ENCODE measurements at places on chromosomes 13 and 19.
A peak's percentile ranks its signal among the peaks of the same experiment; 100 is the strongest.

DNA sequence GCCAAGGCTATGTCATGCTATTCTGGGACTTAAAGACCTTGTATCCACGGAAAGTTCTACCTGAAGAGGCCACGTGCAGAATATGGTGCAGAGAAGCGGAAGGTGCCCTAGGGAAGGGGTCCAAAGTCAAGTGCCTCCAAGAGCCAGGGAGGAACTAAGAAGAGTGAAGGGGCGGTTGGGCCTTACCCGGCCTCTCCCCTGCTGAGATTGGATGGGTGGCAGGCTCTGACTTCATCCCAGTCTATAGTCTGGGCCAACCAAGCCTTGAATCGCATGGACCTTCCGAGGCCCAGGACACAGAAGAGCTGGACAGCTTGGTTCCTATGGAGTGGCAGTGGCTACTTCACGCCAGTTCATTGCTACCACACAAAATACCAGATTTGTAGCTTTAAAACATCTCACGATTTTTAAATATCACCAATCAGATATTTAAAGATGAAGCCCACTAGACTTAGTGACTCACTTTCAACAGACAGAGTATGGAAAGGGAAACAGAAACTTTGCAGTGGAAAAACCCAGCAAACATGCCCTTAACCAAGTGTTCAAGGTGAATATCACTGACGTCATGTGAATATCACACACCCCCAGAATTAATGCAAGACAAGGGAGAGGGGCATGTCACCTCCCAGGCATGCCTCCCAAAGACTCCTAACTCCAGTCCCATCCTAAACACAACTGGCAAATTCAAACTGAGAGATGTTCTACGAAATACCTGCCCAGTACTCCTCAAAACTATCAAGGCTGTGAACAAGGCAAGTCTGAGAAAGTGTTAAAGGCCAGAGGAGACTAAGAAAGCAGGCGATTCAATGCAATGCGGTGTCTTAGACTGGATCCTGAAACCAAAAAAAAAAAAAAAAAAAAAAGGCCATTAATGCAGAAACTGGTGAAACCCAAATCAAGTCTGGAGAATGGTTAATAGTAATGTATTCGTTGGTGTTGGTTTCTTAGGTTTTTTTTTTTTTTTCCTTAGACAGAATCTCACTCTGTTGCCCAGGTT is 10.2 kb downstream of the C19orf12 start:
- no peak for DNase-seq

DNA sequence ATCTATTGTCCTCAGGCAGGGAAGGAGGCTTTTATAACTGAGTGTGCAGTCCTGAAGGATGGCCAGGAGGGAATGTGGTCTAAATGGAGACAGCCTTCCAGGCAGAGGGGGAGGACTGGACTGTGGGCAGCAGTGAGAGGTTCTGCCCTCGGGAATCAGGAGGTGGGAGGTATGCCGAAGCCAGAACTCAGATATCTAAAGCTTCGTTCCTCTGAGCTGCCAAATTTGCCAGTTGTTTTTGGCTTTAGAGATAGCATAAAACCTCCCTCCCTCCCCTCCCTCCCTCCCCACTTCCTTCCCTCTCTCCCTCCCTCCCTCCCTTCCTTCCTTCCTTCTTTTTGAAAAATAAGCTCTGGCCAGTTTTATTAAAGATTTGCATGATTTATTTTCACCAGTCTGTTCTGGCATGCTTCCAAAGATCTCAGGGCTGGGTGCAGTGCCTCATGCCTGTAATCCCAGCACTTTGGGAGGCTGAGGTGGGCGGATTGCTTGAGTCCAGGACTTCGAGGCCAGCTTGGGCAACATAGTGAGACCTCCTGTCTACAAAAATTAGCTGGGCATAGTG is 2.4 kb downstream of the MEDAG start:
- DNase-seq: no peak

DNA sequence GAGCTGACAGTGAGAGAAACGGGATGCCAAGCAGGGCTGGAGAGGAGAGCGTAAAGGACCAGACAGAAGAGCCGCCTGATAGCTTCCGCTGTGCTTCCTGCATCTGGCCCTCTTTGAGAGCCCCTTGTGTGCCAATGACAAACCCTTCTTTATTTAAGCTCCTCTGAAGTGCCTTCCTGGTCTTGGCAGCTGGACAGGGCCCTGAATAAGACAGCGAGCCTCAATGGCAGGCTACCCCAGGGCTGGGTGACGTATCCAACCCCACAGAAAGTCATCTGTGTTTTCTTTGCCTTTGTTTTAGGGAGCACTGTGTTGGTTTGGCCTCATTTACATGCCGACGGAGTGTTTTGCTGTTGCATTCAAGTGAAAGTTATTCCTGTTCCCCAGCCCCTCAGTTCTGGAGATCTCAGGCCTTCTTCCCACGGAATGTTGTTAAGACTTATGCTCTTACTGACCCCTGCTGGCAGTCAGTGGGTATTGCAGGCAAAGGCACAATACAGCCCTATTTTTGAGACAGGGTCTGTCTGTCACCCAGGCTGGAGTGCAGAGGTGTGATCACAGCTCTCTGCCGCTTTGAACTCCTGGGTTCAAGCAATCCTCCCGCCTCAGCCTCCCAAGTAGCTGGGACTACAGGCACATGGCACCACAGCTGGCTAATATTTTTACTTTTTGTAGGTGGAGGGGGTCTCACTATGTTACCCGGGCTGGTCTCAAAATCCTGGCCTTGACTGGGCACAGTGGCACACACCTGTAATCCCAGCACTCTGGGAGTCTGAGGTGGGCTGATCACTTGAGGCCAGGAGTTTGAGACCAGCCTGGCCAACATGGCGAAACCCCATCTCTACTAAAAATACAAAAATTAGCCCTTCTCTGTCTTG is 16.8 kb downstream of the CCL25 start:
- DNase-seq: no peak

GRCh38 chr19:53991224-53992113 is at the start of gene CACNG6:
Gene CACNG6 (plus strand): TSS chr19:53991637. CDS start chr19:53992878, 1,241 bp downstream.
- no peak for DNase-seq

- DNase-seq: no peak
Observed at GRCh38 chr19:1250437-1251260, 2.3 kb downstream of the MIDN start.

DNA sequence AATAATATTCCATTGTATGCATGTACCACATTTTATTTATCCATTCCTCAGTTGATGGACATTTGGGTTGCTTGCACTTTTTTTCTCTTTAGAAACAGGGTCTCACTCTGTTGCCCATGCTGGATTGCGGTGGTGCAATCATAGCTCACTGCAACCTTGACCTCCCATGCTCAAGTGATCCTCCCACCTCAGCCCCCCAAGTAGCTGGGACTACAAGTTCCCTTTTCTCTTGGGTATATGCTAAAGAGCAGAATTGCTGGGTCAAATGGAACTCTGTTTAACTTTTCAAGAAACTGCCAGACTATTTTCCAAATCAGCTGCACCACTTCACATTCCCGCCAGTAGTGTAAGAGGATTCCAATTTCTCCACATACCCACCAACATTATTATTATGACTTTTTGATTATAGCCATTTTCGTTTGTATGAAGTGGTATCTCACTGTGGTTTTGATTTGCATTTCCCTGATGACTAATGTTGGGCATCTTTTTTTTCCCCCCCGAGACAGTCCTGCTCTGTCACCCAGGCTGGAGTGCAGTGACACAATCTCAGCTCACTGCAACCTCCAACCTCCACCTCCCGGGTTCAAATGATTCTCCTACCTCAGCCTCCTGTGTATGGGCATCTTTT is 7.6 kb upstream of the IPO5 start:
- no peak for DNase-seq

- no peak for DNase-seq
Observed at GRCh38 chr13:32135056-32135390, 103.4 kb downstream of the FRY start.

GRCh38 chr13:21075011-21075378 is 13.6 kb upstream of the LATS2 start:
- no peak for DNase-seq

DNA sequence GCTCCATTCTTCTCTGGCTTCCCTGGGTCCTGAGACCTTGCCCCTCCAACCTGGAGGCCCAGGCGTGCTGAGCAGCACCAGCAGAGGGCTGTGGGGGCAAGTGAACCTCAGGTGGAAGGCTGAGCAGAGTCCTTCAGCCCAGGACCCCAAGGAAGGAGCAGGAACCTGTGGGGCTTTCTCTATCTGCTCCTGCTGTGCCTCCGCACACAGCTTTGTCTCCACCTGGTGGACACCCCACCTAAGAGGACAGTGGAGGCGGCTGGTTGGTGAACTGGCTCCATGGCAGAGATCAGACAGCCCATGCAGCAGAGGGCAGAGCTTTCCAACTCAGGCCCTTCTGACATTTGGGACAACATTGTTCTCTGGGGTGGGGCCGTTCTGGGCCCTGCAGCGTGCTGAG is 19.7 kb downstream of the ZFR2 start:
- no peak for DNase-seq

DNA sequence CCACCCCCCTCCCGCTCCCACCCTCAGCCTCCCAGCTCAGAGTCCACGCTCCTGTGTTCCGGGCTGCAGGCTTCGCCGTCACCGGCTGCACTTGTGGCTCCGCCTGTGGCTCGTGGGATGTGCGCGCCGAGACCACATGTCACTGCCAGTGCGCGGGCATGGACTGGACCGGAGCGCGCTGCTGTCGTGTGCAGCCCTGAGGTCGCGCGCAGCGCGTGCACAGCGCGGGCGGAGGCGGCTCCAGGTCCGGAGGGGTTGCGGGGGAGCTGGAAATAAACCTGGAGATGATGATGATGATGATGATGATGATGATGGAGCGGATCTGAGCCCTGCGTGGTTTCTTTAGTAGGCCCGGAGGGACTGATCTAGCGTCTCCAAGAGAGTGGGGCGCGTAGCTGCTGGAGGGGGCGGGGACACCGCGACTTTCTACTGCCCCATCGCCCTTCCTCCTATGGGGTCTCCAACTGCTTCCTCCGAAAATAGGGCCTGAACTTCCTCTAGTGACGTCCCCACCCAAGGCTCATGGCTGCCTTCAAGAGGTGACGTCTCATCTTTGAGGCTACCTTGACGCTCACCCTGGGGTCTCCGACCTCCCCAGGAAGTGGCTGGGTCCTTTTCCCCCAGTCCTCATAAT is 1.4 kb downstream of the RETN start:
- no peak for DNase-seq

- DNase-seq: no peak
Observed at GRCh38 chr13:35629026-35629425, 152.5 kb upstream of the MAB21L1 start.

GRCh38 chr13:77172650-77173049 is 145.7 kb upstream of the FBXL3 start:
- no peak for DNase-seq

- no peak for DNase-seq
Observed at GRCh38 chr19:40335855-40336600, 12.2 kb downstream of the C19orf47 start.

- DNase-seq: no peak
Observed at GRCh38 chr13:20053016-20053415, 94.5 kb downstream of the ZMYM2 start.

DNA sequence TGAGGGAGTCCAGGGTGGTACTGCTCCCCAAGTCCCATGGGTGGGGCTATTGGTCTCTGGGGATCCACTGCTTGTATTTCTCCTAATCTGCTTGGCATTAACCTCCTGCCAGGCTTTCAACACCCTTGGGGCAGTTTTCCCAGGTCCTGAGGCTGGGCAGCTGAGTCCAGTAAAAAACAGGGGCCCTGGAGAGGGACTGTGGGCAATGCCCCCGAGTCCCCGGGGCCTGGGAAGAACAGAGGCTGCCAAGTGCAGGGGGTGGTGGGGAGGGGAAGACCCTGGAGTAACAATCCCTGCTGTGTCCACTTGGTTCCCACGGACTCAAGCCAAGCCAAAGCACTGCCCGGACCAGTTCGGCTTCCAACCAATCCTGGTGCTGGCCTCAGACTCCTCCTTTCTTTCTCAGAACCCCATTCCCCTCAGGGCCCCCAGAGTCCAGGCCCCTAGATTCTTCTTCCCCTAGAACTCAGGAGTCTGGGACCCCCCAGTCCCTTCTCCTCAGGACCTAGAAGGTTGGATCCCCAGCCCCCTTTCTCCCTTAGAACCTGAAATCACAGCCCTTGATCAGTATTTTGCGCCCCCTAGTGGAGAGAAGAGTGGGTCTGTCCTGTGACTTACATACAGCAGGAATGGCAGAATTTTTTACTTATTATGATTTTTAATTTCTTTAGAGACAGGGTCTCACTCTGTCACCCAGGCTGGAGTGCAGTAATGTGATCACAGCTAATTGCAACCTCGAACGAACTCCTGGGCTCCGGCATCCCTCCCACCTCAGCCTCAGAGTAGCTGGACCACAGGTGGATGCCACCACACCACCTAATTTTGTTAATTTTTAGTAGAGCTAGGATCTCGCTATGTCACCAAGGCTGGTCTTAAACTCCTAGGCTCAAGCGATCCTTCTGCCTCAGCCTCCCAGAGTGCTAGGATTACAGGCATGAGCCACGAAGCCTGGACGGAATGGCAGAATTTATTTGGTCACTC is 3.7 kb upstream of the CLPTM1 start:
- peak; percentile 63 for DNase-seq

Measured in fibroblast of skin of left quadriceps (primary cell).